ENCODE measurements at places on chromosomes 12 and 14. TPM values are rescaled to one million over a fixed set of nuclear protein-coding genes. Genes with fewer than 3 reads are reported as not detected.
A peak's percentile ranks its signal among the peaks of the same experiment; 100 is the strongest.

- H3K36me3 ChIP-seq: peaks cover 7% of the 10 kb centered on the region
- H3K27me3 ChIP-seq: no peaks in the 10 kb centered on the region
- H3K27ac ChIP-seq: no peak overlapping the region
- no peaks in the 10 kb centered on the region for H3K4me1 ChIP-seq
- no peak for DNase-seq
Measured at GRCh38 chr12:132530447-132530846, 40.5 kb downstream of the FBRSL1 start.

GRCh38 chr12:71440763-71441748 lies 1.5 kb downstream of the LGR5 start:
- H3K36me3 ChIP-seq: no peaks in the 10 kb centered on the region
- peak overlapping the region; percentile 1 for H3K4me3 ChIP-seq
- no peaks in the 10 kb centered on the region for H3K4me1 ChIP-seq
- no peak overlapping the region for H3K27ac ChIP-seq

DNA sequence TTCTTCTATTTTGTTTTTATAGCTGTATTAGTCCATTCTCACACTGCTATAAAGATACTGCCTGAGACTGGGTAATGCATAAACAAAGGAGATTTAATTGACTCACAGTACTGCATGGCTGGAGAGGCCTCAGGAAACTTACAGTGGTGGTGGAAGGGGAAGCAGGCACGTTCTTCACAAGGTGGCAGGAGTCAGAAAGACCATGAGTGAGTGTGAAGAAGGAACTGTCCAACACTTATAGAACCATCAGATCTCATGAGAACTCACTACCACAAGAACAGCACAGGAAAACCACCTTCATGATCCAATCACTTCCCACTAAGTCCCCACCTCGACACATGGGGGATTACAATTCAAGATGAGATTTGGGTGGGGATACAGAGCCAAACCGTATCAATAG lies 42.3 kb downstream of the ARMH4 start:
- no peaks in the 10 kb centered on the region for H3K36me3 ChIP-seq
- DNase-seq: no peak
- H3K4me1 ChIP-seq: peaks cover 8% of the 10 kb centered on the region
- H3K4me3 ChIP-seq: no peak overlapping the region
- H3K27ac ChIP-seq: no peak overlapping the region

The ERGIC2 gene
- 92.1 TPM for total RNA-seq
